Activated CD4-positive, alpha-beta T cell treated with anti-CD3 and anti-CD28 coated beads for 1 hour (primary cell): ENCODE measurements at places on chromosomes 16 and 17.

DNA sequence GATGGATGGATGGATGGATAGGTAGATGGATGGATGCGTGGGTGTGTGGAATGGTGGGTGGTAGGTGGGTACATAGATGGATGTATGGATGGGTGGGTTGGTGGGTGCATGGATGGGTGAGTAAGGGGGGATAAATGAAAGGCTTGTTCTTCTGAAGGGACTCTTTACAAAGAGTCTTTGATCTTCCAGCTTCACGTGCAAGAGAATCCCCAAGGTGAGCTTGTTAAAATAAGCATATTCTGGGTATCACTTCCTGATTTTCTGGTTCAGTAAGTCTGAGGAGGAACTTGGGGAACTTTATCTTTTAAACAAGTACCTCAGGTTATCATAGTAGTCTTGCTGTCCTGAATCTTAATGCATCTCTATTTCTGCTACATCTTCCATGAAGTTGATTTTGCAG is 639.1 kb downstream of the MAF start:
- DNase-seq, result no peak

DNA sequence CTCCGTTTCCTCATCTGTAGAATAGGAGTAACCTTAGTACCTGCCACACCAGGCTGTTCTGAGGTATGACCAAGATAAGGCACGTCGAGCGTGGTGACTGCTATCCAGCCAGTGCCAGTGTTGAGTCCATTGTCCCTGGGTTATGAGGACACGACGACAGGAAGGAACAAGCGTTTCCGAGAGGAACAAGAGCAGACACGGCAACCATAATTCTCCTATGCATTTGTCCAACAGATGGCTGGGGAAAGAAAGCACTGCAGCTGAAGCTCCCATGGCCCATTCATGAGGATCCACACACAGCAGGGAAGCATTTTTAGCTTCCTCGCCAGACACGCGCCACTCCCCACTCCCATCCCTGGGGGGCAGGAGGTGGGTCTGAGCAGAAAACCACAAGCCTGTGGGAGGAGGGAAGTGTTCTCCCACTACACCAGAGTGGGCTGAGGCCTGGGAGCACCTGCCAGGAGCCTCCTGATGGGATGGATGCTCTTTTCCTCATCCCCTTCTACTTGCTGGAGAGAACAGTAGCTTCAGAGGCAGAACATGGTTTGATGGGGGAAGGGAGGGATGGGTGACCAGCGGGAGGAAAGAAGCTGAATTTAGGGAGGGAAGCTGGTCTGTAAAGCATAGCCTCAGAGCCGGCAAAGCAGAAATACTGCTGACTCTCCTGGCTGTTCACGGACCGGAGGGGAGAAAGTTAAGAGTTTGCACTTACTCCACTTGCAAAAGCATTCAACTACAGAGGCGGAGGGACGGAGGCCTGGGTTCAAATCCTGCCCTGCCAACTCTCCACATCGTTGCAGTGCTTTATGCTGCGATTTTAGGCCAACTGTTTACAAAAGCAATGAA is 2.7 kb downstream of the COTL1 start:
- DNase-seq, result no peak

GRCh38 chr17:34301986-34302385 is 16.4 kb downstream of the CCL11 start:
- no peak for DNase-seq

GRCh38 chr16:78362524-78363135 is 263.2 kb downstream of the WWOX start:
- no peak for DNase-seq

- DNase-seq, result no peak
Measured at GRCh38 chr16:450785-451512, 25.5 kb downstream of the RAB11FIP3 start.

GRCh38 chr16:69322343-69322742 is 8.0 kb downstream of the PDF start:
- DNase-seq, result no peak

- no peak for DNase-seq
Measured at GRCh38 chr17:8857919-8858318, 9.6 kb downstream of the PIK3R6 start.

DNA sequence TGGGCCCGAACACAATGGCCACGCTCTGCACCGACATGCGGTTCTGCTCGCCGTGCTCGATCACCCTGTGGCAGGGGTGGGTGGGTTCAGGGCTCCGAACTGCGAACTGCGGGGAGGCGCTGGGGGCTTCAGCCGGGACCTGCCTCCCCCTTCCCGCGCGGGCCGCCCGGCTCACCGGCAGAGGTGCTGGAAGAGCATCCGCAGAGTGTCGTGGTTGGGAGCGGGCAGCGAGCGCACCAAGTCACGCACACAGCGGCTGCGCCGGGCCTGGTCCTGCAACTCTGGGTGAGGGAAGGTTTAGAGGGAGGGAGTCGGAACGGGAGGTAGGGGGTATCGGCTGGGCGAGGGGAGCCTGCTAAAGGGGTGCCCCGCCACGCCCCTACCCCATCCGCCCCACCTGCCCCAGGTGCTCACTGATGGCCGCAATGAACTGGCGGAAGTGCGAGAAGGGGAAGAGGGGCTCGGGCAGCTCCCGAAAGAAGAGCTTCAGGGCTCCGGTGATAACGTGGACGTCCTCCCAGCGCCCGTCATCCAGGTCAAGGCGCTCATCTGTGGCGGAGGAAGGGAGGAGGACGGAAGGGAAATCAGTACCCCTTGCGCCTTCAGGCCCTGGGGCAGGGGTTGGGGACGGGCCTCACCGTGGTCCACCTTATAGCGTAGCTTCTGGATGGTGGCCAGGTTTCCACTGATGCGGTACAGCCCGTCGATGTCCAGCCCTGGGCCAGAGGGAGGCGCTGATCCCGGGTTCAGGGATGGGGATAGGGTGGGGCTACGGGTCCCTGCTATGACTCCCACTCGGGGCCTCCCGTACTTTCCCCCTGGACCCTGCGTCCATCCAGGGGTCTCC is 36.9 kb downstream of the ARHGAP27 start:
- no peak for DNase-seq

- DNase-seq, result peak; percentile 16
Measured at GRCh38 chr17:61139219-61139618, 260.4 kb upstream of the TBX2 start.

- DNase-seq, result no peak
Measured at GRCh38 chr16:86496929-86497461, 13.3 kb upstream of the FOXF1 start.

DNA sequence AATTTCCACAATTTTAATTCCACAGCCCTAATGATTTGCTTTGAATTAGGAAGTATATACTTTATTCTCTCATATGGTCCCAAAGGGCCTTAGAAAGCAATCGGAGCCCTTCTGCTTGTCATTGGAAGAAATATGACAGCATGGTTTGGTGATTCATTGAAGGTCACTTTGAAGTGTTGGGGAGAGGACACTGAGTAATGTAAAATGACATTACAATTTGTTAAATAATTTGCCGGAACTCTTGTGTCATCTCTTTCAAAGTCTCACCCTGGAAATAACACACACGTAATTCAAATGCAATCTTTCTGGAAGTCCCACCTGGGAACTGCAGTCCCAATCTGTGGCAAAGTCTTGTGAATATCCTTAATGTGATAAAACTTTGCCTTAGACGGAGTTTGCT is 59.8 kb downstream of the BMERB1 start:
- no peak for DNase-seq

DNA sequence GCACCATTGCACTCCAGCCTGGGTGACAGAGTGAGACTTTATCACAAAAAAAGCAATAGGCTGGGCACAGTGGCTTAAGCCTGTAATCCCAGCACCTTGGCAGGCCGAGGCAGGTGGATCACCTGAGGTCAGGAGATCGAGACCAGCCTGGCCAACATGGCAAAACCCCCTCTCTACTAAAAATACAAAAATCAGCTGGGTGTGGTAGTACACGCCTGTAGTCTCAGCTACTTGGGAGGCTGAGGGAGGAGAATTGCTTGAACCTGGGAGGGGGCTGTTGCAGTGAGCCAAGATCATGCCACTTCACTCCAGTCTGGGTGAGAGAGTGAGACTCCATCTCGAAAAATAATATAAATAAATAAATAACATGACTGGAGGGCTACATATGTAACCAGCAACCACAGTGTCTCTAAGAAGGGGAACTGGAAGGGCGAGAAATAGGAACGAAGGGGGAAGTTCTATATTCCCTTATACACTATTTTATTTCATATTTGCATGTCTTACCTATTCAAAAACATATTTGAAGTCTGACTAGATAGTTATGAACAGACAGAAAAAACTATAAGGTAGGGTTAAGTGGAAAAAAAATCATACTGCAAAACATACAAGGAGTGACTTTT is 25.9 kb downstream of the MYH11 start:
- DNase-seq, result no peak

- no peak for DNase-seq
Measured at GRCh38 chr17:66865151-66865550, 30.2 kb downstream of the CACNG5 start.

DNA sequence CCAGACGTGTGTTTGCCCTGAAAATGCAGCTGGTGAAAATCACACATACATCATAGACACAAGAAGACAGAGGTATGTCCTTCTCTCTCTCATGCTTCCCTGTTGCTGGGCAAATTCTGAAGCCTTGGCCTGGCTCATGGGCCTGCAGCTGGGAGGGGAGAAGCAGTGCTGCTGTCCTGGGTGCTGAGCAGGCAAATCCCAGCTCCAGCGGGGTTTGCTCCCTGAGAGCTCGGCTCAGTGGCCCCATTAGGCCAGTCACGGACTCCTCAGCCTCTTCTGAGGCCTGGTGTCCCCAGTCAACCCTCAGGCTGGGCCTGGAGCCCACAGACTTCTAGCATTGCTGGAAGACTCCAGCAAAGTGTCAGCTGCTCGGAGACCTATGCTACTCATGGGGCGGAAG is 11.7 kb downstream of the RHBDL3 start:
- DNase-seq, result no peak

- DNase-seq, result no peak
Measured at GRCh38 chr16:58264961-58265479, 29.8 kb downstream of the PRSS54 start.

GRCh38 chr17:58391302-58391984 is 25.9 kb downstream of the RNF43 start:
- DNase-seq, result no peak

- DNase-seq, result no peak
Measured at GRCh38 chr16:8203101-8203500, 387.2 kb downstream of the TMEM114 start.
